ENCODE measurements at places on chromosomes 7 and 10.
A peak's percentile ranks its signal among the peaks of the same experiment; 100 is the strongest.

GRCh38 chr7:140084972-140085371 lies 22.2 kb upstream of the PARP12 start:
- no peak for DNase-seq

GRCh38 chr7:140726281-140726680 lies 29.8 kb downstream of the NDUFB2 start:
- DNase-seq, result peak; percentile 32

DNA sequence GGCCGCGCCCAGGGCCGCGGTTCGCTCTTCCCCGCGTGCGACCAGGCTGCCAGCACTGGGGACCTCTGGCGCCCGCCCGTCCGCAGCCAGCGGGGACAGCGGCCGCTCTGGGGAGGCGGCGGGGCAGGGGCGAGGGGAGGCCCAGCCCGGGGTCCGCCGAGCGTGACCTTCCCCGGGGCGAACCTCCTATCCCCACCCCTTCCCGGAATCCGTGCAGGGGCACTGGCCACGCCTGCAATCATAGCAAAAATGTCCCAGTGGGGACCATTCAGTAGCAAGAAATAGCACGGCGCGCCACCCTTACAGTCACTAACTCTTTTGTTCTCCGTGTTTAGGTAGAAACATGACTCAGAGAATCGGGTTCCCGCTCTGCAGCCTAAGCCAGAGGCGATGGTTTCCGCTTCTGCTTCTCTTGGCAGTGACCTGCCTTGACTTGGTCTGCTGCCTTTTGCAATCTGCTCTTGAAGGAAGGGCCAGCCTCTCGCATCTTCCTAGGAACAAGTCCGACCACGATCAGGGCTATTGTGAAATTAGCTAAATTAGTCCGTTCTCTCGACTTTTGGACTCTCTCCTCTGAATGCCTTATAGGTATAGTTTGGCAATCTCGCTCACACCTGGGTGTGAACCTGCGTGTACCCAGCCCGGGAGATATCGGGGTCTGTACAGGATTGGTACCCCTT lies 79.3 kb upstream of the ACBD5 start:
- peak; percentile 56 for DNase-seq

GRCh38 chr7:47647181-47647917 lies 65.4 kb upstream of the TNS3 start:
- no peak for DNase-seq

DNA sequence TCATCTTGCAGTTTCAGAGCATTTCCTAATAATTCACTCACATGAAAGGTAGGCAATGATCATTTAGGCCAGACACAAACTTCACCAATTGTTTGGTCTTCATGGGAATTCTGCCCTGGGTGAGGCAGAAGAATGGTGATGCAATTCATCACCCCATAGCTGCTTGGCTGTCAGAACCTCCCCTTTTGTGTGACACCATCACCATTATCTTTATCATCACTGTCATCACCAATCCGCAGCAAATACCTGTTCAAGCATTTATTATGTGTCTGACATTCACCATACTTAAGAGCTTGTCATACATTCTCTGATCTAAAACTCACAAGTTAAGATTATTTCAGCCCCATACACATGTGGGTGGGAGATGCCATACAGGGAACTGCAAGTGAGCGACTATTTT lies 799.5 kb upstream of the LRRN3 start:
- no peak for DNase-seq

- peak; percentile 57 for DNase-seq
Measured at GRCh38 chr7:876972-877311, 588 bp downstream of the GET4 start.

DNA sequence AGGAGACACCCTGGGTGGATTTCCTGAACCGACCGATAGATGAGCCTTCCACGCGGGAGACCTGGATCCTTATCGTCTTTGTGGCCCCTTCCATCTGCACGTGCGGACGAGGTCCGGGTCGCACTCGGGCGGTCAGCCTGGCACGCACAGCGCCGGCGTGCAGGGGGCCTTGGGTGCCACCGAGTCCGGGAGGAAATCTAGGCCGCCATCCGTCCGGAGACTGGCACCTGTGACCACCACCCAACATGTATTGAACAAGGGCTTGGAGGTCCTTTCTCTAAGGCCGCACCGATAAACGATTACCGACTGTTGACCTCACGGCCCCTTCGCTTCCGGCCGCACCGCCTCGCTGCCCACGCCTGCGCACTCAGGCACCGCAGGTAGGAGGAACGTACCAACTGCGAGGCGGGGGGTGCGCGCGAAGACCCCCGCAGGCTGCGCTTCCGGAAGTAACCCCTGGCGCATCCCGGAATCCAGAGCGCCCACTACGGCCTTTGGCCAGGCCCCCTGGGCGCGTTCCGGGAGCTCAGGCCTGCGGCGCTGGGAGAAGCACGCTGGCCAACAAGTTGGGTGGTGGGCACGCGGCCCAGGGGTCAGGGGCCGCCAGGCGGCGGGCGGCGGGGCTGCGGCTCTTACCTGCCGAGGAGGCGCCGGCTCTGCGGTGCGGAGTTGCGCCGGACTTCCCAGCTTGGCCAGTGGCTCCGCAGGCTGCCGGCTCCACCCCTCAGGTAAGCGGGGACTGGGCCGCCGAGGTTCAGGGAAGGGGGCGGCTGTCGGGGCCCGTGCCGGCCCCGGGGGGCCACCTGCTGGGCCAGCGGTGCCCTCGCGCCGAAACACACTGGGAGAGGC lies at the start of the genes ACTR3C and LRRC61:
Gene ACTR3C (minus strand): TSS at position 713 of the 849 bp plus-strand sequence. CDS start 28,249 bp downstream, outside the sequence.
Gene LRRC61 (plus strand): TSS at position 523 of the 849 bp plus-strand sequence. CDS start 13,507 bp downstream, outside the sequence.
- no peak for DNase-seq

DNA sequence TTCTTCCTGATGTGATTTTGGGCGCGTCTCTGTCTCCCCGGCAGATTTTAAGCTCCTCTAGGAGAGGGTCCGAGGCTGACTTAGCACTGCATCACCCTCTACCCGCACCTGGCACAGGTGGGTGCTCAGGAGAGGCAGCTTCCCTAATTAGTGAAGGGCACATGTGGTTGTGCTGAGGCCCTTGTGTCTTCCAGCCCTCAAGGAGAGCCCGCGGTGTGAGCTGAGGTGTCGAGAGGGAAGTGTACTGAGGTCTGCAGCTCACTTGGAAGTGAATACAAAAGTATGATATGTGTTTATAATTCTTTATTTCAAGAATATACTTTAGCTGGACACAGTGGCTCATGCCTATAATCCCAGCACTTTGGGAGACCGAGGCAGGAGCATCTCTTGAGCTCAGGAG lies 20.4 kb upstream of the JAKMIP3 start:
- no peak for DNase-seq

DNA sequence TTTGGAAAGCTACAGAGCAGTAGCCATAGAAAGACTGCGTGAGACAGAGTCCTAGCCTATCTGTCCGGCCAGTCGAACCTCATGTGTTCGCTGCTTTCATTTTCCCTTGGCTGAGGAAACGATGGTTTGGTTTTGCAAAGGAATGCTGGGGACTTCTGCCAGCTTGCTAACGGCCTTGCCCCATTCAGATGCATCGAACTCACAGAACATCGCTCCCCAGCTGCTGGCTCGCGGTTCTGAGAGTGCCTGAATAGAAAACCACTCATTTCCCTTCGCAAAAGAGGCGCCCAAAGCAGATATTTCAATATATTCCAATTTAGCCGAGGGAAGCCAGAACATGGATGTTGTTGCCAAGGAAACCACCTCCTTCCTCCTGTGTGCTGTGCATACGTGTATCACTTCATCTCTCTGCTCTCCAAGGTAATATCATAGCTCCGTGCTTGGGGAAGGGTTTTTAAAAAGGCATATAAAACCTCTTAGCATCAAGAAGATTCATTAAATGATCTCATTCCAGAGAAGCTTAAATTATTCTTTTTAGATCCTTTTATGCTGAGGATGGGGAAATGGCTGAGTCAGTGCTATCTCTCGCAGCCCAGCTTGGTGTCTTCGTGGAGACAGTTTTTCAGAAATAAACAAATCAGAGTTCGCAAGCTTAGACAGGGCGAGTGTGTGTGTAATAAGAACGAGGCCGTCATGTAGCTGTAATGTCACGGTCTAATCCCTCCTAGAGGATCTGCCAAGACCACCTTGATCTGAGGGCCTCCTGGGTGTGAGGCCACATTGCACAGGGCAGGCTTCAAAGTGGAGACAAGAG lies 215.2 kb downstream of the RPS24 start:
- peak; percentile 91 for DNase-seq

- no peak for DNase-seq
Measured at GRCh38 chr7:135665042-135665441, 2.7 kb downstream of the STMP1 start.

DNA sequence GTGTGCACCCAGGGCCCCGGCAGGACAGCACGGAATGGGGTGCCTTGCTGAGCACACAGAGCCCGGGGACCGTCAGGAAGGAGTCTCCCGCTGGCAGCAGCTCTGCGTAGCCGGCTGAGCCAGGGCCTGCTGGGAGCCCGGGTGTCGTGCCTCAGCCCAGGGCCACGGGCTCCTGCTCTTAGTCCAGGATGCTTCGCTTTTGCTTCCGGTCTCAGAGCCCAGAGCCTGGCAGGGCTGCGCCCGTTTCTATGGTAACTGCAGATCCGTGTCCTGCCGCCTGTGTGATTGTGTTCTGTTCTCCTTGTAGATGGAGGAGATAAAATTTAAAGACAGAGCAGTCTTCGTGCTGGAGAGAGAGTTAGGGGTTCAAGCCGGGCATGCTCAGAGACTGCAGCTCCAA lies 53.7 kb upstream of the DPYSL4 start:
- no peak for DNase-seq

GRCh38 chr10:48478469-48478868 lies 126.4 kb downstream of the ARHGAP22 start:
- no peak for DNase-seq

GRCh38 chr7:10684606-10685005 lies 289.1 kb upstream of the PHF14 start:
- DNase-seq, result no peak

- no peak for DNase-seq
Measured at GRCh38 chr10:606762-607544, 82.5 kb downstream of the DIP2C start.

DNA sequence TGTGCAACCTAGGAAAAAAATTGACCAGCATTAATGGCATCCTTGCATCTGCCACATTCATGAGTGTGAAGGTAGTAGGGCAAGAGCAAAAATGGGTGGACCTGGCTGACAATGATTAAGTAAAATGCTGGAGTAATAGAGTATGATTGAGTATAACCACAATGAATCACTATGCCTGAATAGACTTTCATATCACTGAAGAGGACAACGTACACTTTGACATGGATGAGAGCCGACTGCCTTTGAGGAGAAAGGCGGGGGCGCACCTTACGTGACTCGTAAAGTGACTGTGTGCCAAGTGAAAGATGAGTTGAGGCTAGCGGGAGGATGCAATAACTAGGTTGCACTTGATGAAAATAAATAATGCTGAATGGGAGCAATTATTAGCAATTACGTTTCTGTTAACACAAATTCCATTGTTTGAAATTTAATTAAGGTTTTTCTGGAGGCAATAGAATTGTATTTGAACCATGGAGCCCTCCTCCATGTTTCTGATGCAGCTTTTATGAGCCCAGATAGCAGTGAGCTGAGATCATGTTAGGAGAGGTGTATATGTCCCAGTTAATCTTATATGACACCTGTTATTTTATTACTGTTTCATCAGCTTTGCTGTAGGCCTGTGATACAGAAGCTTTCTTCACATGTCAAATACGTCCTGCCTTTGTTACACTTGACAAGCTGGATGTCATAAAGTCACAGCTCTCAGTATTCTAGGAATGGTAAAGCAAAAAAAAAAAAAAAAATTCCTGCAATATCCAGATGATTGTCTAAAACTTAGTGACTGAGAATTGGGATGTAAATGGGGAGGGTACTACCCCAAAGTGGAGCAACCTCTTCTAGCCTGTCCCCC lies 596.5 kb downstream of the NXPH1 start:
- DNase-seq, result no peak

DNA sequence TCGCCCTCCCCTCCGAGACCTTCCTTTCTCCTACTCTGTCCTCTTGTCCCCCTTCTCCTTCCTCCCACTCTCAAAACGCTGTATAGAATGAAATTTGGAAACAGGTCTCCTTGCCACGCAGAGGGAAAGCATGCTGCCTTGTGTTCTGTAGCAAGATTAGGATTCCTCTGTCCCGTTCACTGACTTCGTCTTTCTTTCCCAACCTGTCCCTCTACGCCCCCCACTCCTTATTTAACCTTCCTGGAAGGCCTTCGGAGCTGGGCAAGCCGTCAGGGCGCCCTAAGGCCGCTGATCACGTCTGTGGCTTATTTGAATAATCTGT lies 1.3 kb downstream of the HOXA9 start:
- peak; percentile 39 for DNase-seq
